ENCODE measurements at places on chromosomes 6 and 20.

DNA sequence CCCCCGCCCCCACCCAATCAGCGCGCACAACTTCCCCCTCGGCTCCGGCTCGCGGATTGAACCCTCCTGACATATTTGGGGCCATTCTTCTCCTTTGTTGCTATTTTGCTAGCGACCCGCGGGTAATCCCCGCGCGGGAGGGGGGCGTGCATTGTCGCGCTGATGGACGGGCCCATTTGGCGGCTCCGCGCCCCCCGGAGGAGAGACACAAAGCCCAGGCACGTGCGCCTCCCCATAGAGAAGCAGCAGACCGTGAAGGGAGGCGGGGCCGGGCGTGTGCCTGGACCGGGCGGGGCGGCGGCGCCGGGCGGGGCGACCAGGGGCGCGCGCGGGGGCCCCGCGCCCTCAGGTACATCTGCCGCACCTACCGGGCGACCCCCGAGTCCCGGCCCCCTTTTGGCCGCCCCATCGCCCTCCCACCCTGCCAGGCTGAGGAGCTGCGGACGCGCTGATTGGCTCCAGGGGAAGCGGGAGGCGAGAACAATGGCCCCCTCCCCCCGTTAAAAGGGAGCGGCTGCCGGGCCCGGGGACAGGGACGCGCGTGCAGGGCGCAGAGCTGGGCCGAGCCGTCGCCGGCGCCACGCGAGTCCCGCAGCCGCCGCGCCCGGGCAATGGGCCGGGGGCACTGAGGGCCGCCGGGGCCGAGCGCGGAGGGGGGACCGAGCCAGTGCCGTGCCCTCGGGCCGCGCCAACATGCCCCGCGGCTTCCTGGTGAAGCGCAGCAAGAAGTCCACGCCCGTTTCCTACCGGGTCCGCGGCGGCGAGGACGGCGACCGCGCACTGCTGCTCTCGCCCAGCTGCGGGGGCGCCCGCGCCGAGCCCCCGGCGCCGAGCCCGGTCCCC lies at the start of gene INSM1:
Gene INSM1 (plus strand): TSS at position 530 of the 843 bp plus-strand sequence. CDS start 164 bp downstream, at position 694.
- DNase-seq, result no peak

DNA sequence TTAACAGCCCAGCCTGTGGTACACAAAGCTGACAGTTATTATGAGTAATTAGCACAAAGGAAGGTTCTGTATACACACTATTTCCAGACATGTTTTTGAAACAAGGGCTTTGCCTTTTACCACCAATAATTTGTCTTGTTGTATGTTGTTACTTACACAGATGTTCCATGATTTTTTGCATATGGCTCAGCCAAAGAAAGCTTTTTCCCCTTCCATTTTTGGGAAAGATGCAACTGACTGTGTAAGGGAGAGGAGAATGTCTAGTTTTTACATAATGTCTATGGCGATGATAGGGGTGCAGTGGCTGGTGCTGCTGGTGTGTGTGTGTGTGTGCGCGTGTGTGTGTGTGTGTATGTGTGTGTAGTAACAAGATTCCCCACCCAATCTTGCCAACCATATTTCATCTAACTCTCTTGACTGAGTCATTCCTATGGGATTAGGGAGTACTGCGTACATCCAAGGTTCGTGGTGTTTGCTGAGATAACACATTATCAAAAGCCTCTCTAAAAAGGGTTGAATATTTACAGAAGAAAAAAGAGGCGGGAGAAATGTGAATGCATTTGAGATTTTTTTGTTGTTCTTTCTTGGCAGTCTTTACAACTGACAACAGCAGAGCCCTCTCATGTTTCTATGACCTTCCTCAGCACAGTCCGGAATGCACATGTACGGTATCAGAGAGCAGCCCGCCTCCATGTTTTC lies 192.2 kb downstream of the GMPR start:
- DNase-seq, result no peak

- DNase-seq, result no peak
Measured at GRCh38 chr6:159307246-159307790, 138.1 kb downstream of the FNDC1 start.

- DNase-seq, result no peak
Measured at GRCh38 chr6:40996591-40997233, 42.3 kb downstream of the UNC5CL start.

DNA sequence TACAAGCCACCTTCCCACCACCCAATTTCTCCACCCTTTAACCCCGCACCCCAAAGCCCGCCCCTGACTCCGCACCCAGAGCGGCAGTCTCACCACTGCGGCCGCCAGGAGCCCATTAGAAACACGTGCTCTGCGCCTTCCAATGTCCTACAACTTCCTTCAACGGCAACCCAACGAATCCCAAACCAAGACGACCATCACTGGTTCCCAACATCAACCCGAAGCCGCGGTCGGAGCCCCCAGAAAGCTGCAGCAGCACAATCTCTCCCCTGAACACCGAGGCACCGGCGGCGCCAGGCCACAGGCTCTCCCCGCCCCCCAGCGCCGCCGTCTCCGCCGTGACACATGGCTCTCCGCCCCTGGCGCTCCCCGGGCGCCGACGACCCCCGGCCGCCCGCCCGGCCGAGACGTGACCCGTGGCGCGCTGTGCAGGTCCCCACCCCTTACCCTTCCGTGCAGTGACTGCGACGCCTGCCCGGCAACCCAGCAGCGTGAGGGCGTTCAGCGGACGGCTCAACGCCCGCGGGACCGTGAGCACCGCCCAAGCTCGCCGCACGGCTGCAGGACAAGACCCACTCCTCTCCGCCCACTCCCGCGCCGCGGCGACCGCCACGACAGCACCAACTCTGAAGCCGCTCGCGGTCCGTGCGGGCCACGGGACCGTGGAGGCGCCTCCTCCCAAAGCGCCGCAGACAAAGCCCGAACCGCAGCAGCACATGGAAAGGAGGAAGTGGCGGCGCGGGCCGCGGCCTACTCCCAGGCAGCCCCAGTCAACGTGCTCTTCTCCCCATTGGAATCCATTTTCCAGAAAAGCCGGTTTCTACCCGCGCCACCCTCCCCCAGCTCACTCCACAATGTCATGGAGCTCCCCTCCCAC lies 551 bp downstream of the SYNCRIP start:
- peak; percentile 70 for DNase-seq

- no peak for DNase-seq
Measured at GRCh38 chr20:38830356-38830755, 24.9 kb downstream of the PPP1R16B start.

Measured in erythroblast (primary cell).